ENCODE measurements at places on chromosomes 13 and 19.

DNA sequence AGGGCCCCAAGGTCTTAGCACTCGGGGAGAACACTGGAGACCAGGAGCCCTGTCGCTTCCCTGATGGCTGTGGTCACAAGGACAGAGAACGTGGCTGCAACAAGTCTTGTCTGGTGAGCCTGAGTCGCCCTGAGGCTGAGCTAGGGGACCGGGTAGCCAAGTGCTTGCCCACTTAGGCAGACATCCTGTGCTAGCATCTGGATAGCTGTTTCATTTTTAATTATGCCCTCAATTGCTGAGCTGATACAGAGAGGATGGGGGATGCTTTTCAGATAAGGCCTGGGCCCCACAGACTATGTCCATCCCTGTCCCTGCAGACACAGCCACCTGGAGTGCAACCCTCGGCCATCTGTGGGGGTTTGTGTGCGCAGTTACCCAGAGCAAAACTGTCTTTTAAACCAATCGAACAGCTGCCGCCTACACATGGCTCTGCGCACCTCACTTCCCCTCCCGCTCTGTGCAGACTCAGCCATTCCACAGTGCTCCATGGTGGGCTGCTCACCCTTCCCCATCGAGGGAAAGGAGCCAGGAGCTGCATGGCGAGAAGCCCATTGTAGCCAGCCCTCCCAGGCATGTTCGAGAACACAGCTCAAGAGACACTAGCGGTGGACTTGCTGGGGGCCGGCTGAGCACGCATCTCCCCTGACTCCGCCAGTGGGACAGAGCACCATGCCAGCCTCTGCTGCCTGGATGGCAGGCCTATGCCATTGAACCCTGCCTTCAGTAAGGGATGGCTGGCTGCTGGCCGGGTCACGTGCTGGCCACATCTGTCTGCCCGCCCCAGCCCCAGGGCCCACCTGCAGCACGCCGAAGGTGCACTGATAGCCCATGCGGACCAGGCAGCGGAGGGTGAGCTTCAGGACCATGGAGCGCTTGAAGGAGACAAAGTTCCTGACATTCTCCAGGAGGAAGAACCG, 19.4 kb upstream of the EIF3G start:
- no peak for DNase-seq

DNA sequence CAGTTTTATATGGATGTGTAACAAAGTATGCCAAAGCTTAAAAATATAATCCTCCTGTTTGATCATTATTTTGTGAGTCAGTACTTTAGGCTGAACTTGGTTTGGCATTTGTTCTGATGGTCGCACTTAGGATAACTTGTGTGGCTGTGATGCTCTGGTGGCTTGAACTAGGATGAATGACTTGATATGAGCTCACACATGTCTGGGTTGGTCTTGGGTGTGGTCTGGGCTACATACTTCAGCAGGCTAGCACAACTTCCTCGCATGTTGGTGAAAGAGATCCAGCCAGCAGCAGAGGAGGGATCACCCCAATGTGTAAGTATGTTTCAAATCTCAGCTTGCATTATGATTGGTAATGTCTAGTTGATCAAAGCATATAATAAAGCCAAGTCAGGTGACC, 969.1 kb upstream of the PCDH9 start:
- no peak for DNase-seq

DNA sequence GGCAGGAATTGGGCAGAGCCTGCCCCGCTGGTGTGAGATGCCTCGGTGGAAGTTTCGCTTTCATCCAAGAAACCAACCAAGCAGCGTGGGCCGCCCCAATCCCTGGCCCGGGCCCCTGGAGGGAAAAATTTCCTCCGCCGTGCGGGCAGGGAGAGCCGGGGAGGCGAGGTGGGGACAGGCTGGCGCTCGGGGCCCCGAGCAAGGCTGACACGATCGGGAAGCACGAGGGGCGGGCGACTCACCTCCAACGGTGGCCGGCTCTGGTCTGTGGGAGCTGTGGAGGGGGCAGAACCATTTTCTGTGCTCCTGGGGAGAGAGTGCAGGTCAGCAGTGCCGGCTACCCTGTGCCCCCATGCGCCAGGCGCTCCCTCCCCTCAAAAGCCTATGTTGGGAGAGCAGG, 11.0 kb downstream of the RNF126 start:
- no peak for DNase-seq

- no peak for DNase-seq
Measured at GRCh38 chr19:12788042-12788681, 3.1 kb upstream of the JUNB start.

DNA sequence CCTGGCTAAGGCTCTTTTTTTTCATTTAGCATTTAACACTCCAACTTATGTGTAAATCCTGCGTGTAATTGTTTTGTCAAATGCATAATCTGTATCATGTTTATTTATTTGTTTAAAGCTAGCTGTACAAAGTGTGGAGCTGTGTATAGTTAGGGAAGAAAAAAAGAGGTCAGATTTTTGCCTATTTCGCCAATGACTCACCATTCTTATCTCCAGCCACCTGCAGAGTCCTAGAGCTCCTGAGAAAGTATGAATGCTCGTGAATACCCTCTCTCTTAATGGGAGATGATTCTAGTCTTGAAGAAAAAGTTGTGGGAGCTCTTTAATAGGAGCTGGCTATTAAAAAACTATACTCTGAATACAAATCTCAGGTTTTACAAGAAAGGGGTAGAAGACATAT, 778.8 kb upstream of the SLITRK5 start:
- DNase-seq, result no peak

DNA sequence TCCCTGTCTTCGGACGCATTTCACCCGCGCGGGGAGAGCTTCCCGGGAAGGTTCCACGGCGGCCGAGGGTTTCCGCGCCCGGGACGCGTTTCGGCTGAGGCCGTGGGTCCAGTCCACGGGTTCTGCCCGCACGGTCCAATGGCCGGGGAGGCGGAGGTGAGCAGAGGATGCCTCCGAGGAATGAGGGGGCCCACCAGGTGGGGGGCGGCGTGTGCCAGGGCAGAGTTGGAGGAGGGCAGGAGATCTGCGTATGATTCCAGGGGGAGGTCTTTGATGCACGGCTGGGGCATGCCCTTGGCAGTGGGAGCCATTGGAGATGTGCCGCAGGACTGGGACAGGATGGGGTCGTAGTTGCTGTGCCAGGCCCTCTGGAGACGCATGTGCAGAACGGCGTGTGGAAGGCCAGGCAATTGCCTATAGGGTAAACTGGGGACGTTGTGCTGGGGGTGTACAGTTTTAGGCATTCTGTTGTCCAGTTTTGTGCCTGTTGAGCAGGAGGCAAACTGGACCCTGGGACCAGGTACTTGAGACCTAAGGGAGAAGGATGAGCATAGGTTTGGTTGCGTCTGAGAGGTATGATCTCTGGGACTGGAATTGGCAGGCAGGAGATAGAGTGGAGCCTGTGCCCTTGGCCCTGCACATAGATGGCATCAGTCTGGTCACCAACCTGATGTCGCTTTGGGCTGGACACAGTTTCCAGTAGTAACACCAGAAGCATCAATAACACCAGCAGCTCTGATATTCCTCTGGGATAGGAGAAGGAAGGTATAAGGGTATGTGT, 751 bp downstream of the ZNF584 start:
- no peak for DNase-seq

- no peak for DNase-seq
Measured at GRCh38 chr13:24652359-24652758, 27.8 kb upstream of the ATP12A start.

DNA sequence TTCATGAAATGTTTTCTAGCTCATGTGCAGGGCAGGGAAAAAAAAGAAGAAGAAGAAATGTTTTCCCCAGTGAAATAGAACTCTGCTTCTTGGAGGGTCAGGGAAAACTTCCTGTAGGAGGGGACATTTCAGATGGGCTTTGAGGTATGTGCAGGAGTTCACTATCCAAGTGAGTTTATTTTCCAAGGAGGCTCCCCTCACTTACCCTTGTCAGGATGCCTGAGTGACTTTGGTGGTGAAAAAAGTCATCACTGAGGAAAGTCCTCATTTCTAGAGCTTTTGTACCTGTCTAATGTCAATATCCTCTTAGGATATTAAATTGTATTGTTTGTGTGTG, 656 bp upstream of the C3 start:
- DNase-seq, result no peak

DNA sequence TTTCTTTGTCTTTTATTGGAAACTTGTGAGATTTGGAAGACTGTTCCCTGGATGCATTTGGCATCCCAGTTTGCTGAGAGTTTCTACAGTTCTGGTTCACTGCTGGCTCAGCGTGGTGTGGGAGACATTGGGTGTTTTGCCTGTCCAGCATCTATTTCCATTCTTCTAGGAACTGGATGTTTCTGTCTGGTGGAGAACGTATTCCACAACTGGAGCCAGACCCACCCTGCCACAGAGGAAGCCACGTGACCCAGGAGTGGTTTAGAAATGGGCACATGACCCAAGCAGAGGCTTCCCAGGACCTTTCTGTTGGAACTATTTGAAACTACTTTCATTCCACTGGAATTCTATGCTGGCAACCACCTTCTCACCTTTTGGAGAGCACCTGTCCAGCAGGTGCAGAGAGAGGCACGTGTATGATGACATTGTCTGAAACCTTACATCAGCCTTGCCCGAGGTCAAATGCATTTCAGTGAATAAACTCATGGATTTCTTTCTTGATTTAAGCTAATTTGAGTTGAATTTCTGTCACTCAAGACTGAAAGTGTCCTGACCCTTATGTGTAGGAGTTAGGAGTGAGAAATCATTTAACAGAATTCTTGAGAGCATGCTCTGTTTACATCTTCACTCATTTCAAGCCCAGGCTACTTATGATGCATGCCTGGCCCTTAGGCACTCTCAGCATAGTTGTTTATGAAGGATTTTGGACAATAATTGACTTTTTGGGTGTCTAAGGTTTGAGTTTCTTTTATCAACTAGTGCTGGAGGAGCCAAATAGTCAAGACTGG, 121.8 kb downstream of the AKAP11 start:
- DNase-seq, result no peak

GRCh38 chr19:22030680-22031079, 19.9 kb upstream of the ZNF208 start:
- DNase-seq, result no peak

GRCh38 chr19:10290876-10291553, 1.3 kb downstream of the ICAM5 start:
- DNase-seq, result no peak

GRCh38 chr13:50370303-50370950, 355.2 kb downstream of the KCNRG start:
- DNase-seq, result no peak

DNA sequence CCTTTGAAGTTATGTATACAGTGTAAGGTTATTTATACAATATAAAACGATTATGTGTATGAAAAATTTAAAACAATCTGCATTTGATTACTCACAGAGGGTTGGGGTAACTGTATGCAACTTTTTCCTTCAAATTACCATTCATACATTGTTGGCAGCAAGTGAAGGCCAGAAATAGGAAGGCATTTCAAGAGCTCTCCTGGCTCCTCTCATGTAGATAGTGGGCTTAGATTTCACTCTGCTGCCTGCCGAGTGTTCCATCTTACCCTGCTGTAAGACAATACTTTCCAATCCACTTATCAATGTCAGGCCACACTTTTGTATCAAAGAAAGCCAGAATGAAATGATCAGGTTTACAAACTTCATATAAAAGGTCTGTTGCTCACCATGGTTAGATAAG, 245.2 kb downstream of the DNAJC15 start:
- no peak for DNase-seq

DNA sequence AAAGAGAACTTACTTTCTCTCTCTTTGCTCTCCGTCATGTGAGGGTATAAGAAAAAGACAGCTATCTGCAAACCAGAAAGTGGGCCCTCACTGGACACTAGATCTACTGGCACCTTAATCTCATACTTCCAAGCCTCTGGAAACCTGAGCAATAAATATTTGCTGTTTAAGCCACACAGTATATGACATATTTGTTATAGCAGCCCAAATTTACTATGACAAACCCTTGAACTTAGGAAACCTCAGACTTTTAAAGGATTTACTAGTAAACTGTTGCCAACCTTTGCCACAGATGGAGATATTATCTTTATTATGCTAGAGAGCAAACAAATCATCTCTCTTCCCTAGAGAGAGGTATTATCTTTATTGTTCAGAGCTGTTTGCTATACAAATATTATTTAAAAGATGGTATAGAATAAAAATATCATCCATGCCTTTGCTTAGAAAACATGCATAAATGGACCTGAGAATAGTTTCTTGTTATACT, 1446.1 kb downstream of the SLITRK1 start:
- no peak for DNase-seq

DNA sequence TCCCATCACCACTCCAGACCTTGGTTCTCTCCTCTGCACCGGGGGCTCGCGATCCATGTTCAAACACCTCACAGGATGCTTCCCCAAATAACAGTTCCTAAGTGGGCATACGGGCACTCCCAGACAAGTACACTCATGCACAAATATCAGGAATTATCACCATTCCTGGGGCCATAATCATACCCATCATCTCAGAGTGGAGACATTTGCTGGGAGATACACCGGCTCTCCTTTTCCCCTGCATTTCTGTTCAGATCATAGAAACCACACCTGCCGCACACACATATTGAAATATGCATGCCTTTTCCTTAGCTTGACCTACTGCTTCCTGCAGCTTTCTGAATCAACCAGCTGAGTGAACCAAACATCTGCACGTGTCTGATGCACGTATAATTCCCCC, 33.9 kb upstream of the MBNL2 start:
- no peak for DNase-seq

GRCh38 chr19:11736696-11737095, 2.0 kb downstream of the ZNF823 start:
- DNase-seq, result no peak

- DNase-seq, result no peak
Measured at GRCh38 chr13:109182777-109183465, 553.5 kb downstream of the MYO16 start.

- no peak for DNase-seq
Measured at GRCh38 chr19:33699754-33700407, 78.1 kb downstream of the CHST8 start.

DNA sequence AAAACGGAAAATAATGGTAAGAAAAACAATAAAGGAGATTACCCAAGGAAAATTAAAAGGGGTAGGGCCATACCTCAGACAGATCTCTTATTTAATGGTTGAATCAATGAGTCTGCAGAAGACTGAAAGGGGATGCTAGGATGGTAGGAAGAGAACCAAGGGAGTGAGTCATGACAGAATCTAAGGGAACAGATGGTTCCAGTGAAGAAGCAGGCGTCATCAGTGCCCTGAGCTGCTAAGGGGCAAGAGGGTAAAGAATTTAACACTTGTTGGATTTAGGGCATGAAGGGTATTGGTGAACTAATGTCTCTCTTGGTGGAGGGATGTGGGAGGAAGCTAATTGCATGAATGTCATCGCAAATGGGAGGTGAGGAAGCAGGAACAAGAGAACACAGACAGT, 329.2 kb upstream of the TSHZ3 start:
- no peak for DNase-seq

- no peak for DNase-seq
Measured at GRCh38 chr13:40399756-40400155, 266.7 kb downstream of the FOXO1 start.

GRCh38 chr13:55538424-55538823, 1602.3 kb upstream of the PRR20A start:
- no peak for DNase-seq

- DNase-seq, result no peak
Measured at GRCh38 chr13:39684531-39685137, 29.2 kb downstream of the COG6 start.

Measured in T follicular helper cell (primary cell).